Hippocampal formation (tissue), 2 donors: ENCODE measurements at places on chromosomes 16 and 17.

GRCh38 chr16:720447-720989 lies 428 bp upstream of the ANTKMT start:
- DNase-seq: peak; percentile 41

DNA sequence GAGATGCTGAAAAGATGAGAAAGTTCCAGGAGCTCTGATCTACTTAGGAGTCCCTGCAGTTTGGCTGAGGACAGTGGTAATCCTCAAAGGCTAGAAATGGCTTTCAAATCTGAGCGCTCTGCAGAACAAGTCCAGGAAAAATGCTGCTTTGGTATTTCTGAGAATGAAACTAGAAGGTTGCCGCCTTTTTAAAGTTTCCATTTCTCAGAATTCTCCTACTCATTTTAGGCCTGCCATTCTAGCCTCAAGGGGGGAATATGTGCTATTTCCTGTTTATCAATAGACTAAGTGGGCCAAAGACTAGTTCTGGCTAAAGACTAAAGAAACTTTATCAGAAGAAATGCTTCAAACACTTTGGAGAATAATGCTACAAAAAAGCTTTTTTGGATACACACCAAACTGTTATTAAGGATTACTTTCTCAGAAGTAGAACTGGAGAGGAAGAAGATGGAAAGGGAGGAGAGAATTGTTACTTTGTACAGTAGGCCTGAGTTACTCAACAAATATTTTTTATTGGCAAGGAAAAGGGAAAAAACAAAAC lies at the start of gene SLFN12L:
TSS of gene SLFN12L (minus strand) at position 78 of the 541 bp plus-strand sequence. CDS start 15,314 bp downstream, outside the sequence.
- no peak for DNase-seq

DNA sequence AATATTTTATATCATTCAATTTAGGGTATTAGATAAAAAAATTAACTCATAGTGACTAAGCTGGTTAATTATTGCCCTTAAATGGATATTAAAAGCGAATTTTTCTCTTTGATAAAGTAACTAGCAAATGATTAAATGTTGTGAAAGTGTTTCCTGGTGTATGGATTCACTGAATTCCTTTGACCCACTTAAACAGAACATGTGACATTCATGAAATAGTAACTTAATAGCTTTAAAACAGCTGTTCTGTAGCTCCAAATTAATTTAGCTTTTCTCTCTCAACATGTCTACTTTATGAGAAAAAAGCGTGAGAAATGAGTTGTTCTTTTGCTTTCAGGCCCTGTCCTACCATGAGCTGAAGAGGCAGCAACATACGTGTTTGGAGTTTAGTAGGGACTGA lies 36.4 kb upstream of the APPBP2 start:
- DNase-seq: no peak

DNA sequence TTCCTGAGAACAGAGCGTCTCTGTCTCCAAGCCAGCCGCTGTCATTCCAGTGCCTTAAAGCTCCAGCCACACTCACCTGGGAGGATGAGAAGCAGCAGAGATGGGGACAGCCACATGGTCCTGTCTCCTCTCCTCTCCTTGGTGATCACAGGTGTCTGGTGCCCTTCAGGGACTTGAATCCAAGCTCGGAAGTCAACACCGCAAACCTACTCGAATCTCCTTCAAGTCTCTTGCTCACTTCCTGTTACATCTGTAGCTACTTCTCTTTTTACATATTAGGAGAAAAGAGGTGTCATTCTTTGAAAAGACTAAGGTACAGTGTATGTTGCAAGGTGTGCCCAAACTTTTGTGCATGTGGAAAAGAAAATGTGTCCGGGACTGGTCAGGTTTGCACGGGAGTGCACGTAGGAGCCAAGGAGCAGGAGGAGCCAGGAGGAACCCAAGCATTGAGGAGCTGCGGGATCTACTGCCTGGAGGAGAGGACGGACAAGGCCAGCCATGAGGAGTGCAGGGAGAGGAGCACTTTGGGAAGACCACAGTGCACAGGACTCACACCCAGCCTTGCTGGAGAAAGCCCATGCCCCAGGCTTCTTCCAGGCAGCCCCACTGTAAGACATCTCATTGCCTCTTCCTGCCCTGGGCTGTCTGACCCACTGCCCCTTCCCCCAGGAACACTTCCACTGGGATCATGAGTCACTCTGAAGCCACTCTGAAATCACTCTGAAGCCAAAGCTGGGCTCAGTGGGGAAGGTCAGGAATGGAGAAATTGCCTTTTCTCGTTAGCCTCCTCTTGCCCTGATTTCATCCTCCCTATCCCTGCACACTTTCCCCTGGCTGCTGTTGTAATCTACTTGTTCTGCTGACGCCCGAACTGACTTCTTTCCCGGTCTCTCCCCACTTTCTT lies at the start of gene CD300LD:
TSS of gene CD300LD (minus strand) at position 197 of the 904 bp plus-strand sequence. CDS start at position 116, 81 bp downstream.
- no peak for DNase-seq

DNA sequence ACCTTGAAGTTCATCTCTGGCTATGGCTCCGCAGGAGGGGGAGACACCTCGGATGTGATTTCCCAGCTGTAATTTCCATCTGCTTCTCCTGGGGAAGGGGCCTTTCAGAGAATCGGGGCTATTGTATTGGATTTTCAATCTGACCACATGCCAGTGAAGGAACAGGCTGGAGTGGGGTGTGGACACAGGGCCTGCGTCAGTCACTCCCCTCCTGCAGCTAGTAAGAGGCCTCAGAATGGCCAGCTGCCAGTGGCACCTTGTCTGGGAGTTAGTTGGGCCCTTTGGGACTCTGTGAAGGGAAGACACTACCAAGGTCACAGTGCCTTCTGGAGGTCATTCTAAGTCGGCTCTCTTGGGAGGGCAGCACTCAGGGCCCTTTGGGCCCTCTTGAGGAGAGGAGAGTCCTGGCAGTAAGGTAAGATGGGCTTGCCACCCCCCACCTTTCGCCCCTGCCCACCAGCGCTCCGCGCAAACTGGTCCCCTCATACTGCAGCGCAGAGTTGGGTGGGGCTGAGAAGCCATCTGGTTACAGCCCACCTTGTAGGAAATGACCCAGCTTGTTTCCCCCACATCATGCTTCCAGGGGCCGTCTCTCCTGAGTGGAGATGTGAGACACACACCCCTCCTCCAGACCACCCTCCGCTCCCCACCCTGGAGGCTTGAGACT lies 5.4 kb downstream of the NXPH3 start:
- DNase-seq: no peak

DNA sequence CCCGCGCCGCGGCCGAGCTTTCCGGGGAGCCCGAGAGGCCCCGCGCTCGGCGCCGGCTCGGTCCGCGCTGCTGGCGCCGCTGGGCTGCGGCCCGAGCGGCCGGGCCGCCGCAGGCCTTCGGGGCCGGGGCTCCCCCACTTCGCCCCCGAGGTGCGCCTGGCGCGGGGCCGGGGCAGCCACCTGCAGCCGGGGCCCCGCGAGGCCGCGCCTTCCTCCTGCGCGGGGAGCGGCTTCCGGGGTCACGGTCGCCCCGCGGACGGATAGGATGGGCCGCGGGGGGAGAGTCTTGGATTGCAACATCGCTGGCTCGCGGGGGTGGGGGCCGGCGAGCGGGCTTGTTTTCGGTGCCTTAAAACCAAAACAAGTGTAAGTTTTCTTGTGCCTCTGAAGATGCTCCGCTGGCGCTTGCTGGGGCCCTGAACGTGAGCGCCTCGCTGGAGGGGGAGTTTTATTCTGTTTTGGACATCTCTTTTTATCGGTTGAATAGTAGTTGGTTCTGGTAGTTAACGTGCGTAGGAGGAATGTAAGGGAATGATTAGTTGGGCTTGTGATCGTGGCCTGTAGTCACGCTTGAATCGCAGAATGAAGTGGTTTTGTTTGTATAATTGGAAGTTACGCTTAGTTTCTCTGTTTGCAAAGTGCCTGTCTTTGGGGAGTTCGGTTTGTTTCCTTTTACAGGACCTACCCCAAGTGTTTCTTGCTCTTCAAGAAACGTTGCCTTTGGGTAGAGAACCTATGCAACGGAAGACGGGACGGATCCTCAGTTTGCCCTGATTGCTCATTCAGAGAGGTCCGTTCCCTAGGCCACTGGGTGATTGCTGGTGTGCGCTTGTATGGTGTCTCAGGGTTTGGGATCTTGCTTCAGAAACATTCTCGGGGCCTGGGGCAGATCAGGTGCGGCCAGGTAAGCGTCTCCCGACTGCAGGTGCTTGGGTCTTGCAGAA lies 724 bp downstream of the UBE2I start:
- DNase-seq: no peak

GRCh38 chr16:57754354-57755060 lies 18.9 kb downstream of the KATNB1 start:
- DNase-seq: no peak

DNA sequence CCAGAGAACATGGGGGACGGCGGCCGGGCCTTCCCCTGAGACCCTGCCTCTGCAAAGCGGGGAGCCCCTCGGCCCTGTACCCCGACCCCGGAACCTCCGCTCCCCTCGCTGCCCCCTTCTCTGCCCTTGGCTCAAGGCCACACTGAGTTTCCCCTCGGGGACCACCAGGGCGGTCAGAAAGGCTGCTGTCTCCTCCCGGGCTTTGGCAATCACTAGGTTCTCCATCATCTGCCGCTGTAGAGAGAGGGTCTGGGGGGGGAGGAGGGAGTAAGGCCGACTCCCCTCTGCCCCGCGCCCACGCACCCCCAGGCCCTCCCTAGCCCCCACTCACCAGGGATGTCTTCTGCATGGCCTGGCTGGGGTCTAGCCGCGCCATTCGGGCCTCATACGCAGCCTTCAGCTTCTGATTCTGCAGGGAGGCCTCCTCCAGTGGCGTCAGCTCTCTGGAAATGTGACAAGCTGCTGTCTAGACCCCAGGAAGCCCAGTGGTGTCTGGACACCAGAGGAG lies 8.4 kb downstream of the VPS9D1 start:
- no peak for DNase-seq

- no peak for DNase-seq
Observed at GRCh38 chr16:53693320-53693719, 10.3 kb downstream of the RPGRIP1L start.

DNA sequence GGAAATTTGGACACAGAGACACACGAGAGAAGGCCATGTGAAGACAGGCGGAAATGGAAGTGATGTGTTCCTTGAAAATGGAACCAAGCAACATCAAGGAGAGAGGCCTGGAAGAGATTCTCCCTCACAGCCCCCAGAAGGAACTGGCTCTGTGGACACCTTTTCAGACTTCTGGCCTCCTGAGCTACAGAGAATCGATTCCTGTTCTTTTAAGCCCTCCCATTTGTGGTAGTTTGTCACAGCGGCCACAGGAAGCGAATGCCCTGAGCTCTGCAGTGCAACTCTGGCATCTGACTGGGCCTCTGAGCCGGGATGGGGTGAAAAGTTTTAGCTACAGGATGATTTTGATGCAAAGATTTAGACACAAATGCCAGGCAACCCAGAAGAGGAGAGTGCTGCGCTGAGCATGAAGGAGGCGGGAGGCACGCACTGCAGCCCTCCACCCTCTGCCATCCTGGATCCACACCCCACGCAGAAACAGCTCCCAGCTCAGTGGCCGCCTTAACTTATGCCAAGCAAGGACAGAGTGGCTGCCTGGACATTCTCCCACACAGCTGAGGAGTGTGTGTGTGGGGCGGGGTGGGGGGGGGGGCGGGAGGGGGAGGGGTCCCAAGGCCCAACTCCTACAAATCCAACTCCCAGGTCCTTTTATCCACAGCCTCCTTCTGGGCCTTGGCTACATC lies 2.2 kb downstream of the TIMP2 start:
- DNase-seq: no peak

DNA sequence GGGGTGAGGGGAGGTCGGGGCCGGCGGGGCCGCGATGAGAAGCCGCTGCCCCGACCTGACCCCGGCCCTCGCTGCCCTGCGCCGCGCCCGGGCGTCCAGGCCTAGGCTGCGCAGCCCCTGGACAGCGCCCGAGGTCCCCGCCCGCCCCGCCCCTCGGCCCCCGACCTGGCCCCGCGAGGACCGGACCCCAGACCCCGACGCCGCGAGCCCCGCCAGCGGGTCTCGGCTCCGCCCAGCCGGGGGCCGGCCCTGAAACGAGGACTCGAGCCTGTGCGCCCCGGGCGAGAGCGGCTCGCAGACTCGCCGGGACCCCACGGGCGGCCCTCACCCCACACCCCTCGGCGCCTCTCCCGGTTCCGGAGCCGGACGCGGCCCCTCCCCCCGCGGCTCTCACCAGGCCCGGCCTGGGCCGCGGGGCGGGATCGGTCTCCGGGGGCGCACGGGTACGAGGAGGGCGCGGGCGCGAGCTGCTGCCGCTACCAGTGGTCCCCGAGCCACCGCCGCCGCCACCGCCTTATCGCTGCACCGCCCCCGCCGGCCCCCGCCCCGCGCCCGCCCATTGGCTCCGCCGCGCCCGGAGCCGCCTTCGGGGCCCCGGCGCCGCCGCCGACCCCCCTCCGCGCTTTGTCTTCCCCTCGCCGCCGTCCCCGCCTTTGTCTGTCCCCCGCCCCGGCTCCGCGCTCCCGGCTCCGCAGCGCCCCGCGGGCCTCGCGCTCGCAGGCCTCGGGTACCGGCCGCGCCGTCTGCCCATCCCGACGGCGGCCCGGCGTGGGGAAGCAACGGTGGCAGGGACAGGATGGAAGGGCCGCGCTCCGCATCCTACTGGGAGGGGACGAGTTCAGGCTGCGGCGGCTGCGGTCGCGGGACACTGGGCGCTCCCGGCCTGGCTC lies at the start of gene LIMD2:
TSS of gene LIMD2 (minus strand) at position 488 of the 890 bp plus-strand sequence. CDS start 827 bp downstream, outside the sequence.
- DNase-seq: peak; percentile 29

GRCh38 chr17:4947411-4948165 lies 742 bp downstream of the PFN1 start:
- no peak for DNase-seq

- no peak for DNase-seq
Observed at GRCh38 chr17:38329808-38330730, 13.7 kb downstream of the GPR179 start.

GRCh38 chr17:47239967-47240651 lies 13.5 kb upstream of the ITGB3 start:
- peak; percentile 32 for DNase-seq

- DNase-seq: no peak
Observed at GRCh38 chr17:4443476-4443875, 9.7 kb downstream of the SPNS3 start.
